Memory B cell (primary cell): ENCODE measurements at places on chromosomes 13 and 19.

DNA sequence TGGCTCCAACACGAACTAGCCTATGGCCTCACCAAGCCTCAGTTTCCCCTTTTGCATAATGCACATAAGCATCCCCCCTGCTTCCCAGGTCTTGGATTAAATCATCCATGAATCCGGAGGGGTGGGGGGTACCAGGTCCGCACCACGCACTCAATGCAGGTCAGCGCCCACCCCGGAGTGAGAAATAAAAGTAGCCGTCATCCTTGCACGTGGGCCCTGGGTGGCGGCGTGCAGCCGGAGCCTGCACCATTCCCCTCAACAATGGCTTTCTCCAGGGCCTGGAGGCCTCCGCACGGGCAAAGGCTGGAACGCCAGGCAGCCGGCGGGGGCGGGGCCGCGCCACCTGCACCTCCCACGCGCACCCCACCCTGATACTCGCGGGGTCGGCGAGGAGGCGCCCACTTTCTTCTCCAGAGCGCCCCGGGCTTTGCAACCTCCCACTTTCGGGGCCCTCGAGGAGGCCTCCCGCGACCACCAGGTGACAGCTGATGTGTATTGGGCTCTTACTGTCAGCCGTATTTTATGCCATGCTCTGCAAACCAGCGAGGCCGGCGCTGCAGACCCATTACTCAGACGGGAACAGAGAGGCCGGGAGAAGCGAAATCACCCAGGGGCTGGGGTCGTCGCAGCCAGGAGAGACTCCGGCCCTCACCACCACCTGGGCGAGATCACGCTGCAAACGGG lies 767 bp upstream of the GADD45B start:
- DNase-seq = peak; percentile 63

- DNase-seq = no peak
Measured at GRCh38 chr13:29507356-29507755, 88.1 kb downstream of the SLC7A1 start.

GRCh38 chr19:57231686-57232085 lies 863 bp downstream of the AURKC start:
- no peak for DNase-seq

- DNase-seq = no peak
Measured at GRCh38 chr13:112728375-112729126, 38.7 kb downstream of the ATP11A start.
